HS-27A (cell line): ENCODE measurements at places on chromosomes 11 and 22.
A peak's percentile ranks its signal among the peaks of the same experiment; 100 is the strongest.

DNA sequence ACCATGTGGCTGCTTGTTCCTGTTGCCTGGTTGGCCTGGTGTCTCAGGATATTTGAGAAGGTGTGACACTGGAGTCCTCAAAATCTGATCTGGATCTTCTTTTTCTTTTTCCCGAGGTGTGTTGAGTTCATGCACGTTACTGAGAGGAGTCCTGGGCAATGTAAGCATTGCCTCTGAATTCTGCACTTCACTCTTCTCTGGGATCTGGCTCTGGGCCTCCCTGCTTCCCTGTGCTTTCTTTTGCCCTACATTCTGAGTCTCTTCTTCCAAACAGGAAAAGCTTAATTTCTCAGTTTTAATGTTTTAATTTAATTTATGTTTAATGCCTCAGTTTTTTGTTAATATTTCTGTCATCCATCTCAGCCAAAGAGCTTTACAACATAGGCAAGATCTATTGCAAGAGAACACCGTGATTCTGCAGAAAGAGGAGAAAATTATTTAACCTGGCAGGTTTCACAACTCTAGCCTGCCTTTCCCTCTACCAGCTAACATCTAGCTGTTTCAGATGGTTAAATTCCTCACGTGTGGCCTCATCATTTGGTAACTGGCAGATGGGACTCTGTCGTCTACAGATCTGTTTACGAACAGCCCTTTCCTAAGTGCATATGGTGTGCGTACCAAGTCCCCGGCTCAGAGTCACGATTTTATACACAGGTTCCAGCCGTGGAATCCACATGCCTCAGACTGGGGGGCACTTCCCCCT, 24.7 kb downstream of the LDLRAD3 start:
- DNase-seq = no peak

DNA sequence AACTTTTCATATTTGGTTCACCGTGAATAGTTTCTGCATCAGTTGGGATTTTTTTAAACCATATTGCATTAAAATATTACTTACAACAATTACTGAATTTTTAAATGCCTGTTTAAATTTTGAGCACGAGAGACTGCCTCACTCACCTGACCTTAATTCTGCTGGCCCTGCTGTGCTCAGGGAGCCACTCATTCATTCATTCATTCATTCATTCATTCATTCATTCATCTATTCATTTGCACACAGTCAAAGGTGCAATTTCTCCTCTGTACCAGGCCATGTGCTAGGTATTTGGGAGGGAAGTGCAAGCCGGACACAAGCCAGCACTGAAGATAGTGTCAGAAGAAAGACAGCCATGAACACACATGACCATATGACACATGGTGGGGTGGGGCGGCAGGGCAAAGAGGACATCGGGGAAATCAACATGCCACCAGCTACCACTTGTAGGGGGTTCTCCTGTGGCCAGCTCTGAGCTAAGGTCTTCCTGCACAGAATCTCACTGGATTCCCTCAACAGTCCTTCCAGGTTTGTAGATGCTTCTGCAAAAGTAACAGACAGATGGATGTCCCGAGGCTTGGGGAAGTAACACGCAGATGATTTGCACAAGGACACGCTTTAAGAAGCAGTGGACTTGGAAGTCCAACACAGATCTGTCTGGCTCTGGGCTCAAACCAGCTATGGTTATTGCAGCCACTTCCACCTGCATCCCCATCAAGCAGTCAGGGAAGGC, 568 bp upstream of the CSF2RB start:
- DNase-seq = no peak

DNA sequence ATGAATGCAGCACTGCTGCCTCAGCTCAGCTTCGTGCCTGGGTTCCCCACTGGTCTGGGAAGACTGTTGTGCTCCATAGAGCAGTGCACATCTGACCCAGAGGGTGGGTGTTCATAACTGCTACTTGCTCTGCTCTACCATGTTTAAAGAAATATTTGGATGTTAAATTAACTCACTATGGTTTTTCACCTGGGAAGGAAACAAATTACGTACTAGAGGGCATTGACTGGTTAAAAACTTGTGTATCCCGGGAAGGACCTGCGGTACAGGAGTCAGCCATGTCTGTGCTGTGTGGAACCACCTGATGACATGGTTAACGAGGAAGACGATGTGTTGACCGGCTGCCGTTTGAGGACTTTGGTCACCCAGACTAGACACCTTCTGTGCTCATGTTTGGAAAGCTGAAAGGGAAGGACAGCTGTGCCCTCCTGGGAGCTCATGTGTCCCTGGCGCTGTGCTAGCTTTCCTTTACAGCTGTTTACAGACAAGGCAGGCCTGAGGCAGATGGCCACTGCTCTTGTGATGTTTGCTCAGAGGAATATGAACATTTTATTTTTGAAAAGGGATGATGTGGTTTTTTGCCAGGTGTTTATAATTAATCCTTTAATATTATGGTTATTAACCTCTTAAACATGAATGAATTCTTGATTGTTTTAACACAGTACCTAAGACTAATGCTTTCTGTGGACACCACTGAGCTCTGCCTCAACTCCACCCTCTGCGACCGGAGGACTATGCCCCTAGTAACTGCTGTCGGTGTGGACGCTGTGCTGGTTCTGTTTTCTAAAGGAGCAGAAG, 14.3 kb upstream of the AIFM3 start:
- no peak for DNase-seq

DNA sequence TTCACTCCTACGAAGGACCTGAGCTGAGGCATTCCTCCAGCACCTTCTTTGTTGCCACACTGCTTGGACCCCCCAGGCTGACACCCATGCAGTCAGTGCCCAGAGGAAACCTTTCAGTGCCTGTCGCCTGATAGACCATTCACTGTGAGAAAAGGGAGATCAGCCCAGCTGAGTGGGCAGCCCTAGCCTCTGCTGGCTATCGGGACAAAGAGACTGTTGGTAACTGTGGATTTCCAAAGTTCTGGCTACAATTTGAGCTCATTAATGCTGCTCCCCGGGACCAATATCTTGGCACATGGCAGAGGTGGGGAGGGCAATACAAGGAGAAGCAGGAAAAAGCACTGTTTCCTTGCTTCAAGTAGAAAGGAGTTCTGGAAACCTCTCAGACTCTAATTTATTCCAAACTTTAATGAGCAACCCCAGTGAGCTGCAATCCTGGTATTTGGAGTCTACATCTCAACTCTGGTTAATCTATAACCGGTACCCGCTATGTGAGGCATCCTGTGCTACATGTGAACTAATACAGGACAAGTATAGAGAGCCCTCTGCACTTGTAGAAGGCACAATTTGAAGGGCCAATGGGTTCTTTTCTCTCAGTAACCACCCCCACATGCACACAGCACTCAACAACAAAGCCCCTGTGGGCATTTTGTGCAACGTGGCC, 200.7 kb upstream of the NCAM1 start:
- DNase-seq = no peak

GRCh38 chr11:14334893-14335292, 24.1 kb downstream of the RRAS2 start:
- DNase-seq = no peak

DNA sequence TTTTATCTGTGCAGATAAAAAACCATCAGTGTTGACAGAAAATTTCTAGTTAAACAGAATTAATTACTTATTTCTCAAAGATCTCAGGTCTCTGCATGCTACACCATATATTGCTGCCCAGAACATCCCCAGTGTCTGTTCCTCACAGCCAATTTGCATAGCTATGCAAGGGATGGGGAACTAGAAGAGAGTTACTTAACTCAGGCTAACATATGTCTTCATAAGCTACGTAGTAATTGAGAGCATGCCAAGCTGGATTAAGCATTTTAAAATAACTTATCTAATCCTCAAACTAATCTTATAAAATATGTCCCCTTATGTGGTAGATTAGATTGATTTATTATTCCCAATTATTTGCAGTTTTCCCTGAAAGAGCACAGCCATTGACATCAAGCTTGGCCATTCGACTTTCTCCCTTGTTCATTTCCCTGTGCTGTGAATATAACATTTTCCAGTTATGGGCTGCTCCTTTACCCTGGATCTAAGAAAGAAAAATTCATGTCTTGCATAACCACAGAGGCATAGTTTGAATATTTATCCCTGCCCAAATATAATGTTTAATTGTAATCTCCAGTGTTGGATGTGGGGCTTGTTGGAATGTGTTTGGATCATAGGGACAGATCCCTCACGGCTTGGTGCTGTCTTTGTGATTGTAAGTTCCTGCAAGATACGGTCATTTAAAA, 69.1 kb downstream of the C11orf87 start:
- DNase-seq = peak; percentile 7

GRCh38 chr11:27130806-27131205, 90.2 kb downstream of the BBOX1 start:
- DNase-seq = no peak

DNA sequence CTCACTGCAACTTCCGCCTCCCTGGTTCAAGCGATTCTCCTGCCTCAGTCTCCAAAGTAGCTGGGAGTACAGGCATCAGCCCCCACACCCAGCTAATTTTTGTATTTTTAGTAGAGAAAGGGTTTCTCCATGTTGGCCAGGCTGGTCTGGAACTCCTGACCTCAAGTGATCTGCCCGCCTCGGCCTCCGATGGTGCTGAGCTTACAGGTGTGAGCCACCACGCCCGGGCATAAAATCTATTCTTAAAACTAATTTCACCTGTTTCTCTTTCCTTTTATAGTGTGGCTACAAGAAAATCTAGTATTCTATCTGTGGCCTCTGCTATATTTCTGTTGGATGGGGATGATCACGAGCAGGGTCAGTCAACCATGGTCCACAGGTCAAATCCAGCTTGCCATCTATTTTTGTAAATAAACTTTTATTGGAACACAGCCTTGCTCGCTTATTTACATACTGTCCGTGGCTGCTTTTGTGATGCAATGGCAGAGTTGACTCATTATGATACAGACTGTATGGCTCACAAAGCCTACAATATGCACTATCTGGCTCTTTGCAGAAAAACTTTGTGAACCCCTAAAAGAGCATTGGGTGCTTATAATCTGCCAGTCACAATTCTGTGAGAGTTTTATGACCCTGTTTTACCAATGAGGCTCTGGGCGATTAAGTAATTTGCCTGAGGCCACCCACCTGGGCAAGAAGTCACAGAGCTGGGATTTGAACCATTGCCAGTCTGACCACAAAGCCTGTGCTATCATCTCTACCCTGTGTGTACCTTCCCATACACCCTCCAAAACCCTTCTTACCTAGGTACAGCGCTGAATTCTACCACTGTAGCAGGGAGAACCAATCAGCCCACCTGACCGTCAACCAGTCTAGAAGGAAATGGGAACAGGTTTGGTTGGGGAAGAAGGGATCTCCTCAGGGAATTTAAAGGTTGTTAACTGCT, 28.3 kb downstream of the SLC1A2 start:
- no peak for DNase-seq
